Stomach (tissue), 19 donors: ENCODE measurements at places on chromosomes 6 and 20. TPM values are rescaled to one million over a fixed set of nuclear protein-coding genes. Genes with fewer than 3 reads are reported as not detected.

The ADGB gene
- not detected for total RNA-seq

The MUC22 gene
- not detected for total RNA-seq

DNA sequence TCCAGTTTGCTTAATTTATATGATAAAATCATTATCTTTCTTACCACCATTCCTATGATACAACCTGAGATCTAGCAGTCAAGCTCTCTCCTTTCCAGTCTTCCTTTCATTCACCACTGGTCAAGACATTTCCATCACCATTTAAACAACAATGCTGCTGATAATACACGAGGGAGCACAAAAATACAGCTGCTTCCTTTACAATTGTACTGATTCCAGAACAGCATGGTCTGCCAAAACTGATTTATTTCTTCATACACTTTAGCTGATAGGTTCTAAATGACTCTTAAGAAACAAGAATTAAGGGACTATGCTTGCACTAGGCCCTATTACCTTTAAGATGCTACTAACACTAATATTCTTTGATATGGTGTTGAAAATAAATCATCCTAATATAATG is 65.0 kb downstream of the EPM2A start:
- DNase-seq = no peak

DNA sequence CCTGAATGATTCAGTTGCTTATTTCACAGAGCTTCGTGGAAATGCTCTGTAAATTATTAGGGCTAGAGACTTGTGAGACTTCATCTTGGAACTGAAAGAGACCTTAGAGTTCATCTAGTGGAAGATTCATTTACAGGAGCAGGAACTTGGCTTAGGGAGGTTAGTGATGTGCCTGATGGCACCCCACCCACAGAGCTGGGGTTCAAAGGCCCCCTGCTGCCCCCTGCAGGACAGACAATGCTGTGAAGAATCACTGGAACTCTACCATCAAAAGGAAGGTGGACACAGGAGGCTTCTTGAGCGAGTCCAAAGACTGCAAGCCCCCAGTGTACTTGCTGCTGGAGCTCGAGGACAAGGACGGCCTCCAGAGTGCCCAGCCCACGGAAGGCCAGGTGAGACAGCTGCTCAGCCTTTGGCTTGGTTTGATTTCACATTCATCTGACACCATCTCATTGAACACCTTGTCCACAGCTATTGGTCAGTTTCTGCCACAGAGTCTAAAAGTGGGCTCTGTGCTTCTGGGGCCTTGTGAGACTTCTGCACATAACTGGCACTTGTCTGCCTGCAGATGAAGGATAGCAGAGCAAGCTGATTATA is 25.1 kb downstream of the MYBL2 start:
- DNase-seq = peak; percentile 54

GRCh38 chr6:72365773-72366172 is 256.1 kb upstream of the KCNQ5 start:
- DNase-seq = no peak

DNA sequence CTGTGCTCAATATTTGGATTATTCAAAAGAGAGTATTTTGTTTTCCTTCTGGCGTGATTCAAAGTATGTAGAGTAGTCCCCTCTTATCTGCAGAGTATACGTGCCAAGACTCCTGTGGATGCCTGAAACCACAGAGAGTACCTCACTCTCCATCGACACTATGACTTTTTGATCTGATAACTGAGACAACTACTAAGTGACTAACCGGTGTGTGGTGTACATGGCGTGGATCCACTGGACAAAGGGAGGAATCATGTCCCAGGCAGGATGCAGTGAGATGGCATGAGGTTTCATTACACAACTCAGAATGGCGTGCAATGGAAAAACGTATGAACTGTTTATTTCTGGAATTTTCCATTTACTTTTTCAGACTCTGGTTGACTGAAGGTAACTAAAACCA is 112.2 kb upstream of the PDE7B start:
- DNase-seq = no peak
